Stimulated activated CD8-positive, alpha-beta memory T cell treated with anti-CD3 and anti-CD28 coated beads, Interleukin-4, amount 100 ng/mL, for 48 hours (primary cell): ENCODE measurements at places on chromosomes 6 and 20.
A peak's percentile ranks its signal among the peaks of the same experiment; 100 is the strongest.

GRCh38 chr20:43755851-43756250, 29.0 kb upstream of the GTSF1L start:
- no peak for DNase-seq

DNA sequence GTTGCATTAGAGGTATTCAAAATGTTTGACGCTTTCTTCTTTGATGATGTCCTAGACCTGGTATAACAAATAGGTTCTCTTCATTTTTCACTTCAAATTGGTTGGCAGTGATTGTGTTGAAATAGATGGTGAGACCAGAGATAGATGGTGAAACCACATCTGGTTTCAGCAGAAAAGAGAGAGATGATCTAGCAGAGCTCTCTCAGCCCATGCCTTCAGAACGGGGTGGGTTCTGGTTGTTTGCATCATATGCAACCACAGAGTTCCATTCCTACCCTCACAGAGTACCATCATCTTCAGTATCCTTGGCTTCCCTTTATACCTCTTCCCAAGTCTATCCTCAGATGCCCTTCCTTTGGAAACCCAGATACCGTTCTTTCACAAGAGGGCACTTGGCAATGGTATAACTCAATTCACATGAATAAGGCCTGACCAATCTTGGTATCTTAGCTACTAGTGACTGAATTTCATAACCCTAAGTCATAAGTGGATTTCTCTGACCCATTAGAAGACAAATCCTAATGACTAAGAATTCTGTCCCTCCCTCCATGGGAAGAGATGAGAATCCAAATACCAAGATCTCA, 93.7 kb downstream of the UBE3D start:
- DNase-seq, result no peak

DNA sequence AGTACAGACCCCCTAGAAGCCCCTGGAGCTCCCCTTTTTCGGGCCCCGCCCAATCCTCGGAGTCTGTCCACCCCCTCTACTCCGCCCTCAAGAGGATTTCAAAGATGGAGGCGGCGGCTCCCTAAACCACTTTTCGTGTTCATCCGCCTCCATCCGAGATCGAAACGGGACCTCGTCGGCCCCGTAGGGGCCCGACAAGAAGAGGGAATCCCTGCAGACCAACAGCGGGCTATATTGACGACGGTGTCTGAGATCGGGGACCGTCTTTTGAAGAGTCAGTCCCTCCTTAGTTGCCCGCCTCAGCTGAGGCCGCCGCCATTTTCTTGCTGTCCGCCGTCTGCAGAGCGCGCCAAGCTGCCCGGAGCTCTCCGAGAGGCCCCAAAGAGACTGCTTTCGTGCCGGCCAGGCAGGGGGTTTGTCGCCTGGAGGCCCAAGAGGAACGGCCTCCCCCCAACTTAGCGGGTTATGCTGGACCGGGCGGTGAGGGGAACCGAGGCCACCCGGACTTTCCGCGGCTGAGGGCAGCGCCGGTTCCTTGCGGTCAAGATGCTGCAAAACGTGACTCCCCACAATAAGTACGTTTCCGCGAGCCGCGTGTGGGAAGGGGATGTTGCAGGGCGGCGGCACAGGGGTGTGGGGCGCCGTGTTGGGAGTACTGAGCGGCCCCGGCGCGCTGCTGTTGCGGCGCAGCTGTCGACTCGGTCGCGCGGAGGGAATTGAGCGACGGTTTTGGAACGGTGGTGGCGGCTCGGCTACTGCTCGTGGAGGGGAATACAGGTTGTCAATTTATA, 4.2 kb downstream of the BRD2 start:
- DNase-seq, result peak; percentile 68

DNA sequence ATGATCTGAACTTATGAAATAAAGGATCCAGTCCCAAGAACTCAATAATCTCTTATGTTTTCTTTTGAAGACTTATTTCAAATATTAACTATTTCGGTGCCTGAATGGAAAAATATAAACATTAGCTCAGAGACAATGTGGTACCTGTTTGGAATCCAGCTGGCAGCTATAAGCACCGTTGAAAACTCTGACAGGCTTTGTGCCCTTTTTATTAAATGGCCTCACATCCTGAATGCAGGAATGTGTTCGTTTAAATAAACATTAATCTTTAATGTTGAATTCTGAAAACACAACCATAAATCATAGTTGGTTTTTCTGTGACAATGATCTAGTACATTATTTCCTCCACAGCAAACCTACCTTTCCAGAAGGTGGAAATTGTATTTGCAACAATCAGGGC, 4.4 kb upstream of the KIAA0319 start:
- DNase-seq, result no peak

GRCh38 chr20:23039885-23040508, 4.9 kb downstream of the SSTR4 start:
- DNase-seq, result no peak

GRCh38 chr6:16305246-16305725, 66.9 kb downstream of the GMPR start:
- peak; percentile 40 for DNase-seq

DNA sequence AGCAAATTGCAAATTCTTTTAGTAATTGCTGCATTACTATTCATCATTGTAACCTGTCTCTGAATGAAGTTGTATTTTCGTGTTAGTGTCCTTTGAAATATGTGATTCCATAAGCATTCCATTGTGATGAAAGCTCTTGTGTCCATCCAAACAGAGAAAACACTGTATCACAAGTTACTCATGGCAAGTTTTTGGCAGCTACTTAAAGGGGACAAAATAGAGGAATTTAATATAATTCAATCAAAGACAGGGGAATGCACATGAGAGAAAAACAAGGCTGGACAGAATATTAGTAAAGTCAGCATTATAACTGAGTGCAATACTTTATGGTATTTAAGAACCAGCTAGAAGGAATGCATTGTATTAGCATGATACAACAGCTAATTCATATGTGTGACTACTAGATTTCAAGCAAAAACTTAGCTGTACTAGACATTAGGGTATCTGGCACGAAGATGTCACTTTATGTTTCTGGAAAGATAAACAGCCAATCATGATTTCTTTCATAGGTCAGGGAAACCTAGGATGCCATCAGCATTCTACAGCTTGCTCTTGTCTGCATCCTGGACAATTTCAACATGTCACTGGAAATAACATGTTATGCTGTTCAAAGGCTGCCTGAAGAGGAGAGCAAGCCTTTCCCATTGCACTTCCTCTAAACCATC, 270.6 kb upstream of the MARCKS start:
- no peak for DNase-seq

GRCh38 chr6:65557224-65557623, 149.8 kb downstream of the EYS start:
- DNase-seq, result no peak

DNA sequence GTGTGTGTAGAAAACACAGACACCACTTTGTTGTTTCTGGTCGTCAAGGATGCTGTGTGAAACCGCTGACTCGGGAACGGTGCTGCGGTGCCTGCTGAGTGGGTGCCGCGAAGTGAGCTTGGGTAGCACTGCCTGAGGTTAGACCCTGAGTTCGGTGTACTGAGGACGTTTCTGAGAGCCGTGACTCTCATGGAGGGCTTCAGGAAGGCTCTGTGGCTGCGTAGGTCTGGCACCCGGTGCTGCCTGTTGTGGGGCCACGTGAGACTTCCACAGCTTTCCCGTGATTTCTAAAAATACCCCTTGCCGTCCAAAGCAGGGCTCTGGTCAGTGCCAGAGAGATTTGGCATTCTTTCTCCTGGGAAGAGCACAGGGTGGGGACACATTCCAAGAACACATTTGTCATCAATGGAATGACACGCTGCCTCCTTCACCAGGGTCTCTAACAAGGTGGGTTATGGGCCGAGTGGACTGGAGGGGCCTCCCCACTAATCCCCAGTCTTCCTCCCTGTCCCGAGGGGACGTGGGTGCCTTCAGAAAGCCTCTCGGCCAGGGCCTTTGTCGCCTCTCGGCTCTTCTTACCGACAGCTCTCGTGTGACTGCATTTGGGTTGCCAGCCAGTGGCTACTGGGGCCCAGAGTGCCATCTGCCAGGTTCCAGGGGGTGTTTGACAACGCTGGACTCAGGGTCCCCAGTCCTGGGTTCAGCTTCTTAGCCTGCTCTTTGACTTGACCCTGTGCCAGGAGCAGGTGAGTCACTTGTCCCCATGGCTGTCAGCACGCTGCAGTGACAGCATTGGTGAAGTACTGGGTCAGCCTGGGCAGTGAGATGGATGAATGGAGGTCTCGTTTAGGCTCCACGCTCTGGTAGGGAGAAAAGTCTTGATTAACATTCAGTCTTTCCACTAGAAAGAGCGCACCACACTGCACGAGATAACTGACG, 62.2 kb downstream of the SYNJ2 start:
- DNase-seq, result no peak

DNA sequence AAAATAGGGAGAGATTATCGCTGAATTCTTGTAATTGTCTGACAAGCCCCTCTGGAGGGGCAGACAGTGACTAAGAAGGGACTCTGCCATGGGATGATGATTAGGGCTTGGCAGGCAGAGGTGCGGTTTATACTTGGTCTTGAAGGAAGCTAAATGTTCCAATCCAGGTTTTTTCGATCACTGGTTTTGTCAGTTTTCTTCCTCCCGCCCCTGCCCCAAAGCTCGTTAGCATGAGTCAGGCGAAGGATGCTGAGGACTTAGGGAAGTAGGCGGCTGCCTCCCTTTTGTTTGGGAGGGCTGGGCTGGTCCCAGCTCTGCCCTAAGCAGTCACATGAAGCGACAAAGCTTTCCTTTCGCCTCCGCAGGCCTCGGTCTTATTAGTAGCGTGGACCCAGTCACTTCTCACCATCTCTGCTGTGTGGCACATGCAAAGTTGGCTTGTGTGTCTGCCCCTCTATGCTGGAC, 314.2 kb downstream of the CDC5L start:
- DNase-seq, result no peak

GRCh38 chr20:38498909-38499308, 26.3 kb downstream of the RALGAPB start:
- no peak for DNase-seq

GRCh38 chr6:129501740-129502660, 208.0 kb downstream of the ARHGAP18 start:
- DNase-seq, result no peak

DNA sequence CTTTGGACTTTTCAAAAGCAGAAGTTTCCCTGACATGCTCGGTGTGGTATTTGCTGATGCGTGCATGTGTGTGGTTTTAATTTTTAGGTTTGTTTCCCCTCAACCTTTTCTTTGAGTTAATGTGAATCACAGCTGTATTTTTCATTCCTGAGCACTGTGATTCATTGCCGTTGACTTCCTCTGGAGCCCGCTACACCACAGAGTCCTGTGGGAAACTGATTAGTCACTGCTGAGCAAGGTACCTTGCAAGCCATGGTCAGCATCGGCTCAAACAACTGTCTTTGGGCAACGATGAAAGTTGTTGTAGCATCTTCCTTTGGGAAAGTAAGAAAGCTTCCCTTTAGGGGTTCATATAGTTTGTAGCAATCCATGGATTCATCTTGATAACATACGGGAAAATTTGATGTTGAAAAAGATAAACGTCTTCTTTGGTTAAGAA, 57.5 kb downstream of the RIN2 start:
- no peak for DNase-seq

DNA sequence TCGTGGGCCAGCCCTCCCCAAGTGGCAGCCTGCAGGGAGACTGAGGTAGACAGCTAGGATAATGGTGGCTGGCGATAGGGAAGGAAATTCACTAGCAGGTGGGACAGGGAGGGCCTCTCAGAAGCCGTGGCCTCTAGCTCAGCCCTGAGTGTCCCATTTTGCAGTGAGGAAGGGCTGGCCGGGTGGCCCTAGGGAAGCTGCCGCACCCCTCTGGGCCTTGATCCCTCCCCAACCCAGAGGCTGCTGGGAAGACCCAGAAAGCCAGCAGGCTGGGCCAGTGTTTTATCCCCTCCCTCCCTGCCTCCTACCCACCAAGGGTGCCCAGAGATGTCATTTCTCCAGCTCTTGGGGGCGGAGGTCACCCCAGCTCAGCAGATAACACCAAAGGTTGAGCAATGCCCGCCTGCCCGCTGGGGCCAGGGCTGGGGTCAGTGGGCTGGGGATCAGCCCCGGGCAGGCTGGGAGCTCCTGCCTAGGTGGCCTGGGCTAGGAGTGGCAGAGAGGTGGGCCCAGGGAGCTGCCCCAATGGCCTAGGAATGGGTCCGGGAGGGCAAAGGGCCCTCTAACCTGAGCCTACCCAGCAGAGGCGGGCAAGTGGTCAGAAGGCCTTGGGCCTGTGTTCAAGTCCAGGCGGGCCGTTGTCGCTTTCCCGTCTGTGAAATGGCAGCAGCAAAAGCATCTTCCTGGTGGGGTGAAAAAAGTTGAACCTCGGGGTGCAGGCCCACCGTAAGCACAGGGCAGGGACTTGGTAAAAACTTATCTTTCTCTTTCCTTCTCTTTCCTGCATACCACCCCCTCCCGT, 1.6 kb upstream of the CEBPB start:
- no peak for DNase-seq

- DNase-seq, result peak; percentile 71
Measured at GRCh38 chr6:111805511-111806164, 67.6 kb downstream of the FYN start.

- no peak for DNase-seq
Measured at GRCh38 chr20:63023071-63023935, 16.5 kb upstream of the BHLHE23 start.

GRCh38 chr6:41457303-41457670, 88.9 kb upstream of the FOXP4 start:
- DNase-seq, result no peak

DNA sequence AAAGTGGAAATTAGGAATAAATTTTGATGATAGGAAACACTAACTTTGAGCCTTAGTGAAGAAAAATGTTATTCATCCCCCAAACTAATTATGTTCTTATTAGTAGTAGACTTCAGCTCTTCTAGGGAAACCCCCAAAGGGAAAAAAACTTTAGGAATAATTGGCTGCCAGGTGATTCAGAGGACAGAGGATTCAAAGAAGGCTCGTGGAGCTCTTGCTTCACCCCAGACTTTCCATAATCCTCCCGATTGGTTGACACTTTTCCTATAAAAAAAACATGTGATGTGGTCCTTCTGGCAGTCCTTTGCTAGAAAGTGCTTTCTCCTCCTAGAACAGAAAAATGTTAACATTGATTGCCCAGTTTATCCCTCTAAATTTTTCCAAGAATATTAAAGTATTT, 5.6 kb upstream of the CCDC170 start:
- DNase-seq, result no peak

GRCh38 chr6:49606721-49607390, 29.8 kb downstream of the RHAG start:
- peak; percentile 23 for DNase-seq

DNA sequence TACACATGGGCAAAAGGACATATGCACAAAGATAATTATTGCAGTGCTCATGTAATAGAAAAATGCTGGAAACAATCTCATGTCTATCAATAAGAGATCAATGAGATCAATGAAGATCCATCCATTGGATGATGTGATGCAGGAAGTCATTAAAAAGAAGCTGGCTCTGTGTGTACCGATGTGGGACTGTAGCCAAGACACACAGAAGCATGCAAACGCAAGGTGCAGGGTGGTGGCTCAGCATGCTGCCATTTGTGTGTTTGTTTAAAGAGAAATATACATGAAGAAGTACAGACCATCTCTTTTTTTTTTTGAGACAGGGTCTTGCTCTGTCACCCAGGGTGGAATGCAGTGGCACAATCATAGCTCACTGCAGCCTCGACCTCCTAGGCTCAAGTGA, 33.1 kb upstream of the KCNB1 start:
- DNase-seq, result no peak
